NCI-H345 (cell line): ENCODE measurements at places on chromosomes 12 and 14.

GRCh38 chr12:121575952-121576625, 4.7 kb downstream of the KDM2B start:
- no peak for DNase-seq

- DNase-seq = peak; percentile 27
These were observed 129.4 kb downstream of the SCARB1 start for GRCh38 chr12:124734224-124734788.

DNA sequence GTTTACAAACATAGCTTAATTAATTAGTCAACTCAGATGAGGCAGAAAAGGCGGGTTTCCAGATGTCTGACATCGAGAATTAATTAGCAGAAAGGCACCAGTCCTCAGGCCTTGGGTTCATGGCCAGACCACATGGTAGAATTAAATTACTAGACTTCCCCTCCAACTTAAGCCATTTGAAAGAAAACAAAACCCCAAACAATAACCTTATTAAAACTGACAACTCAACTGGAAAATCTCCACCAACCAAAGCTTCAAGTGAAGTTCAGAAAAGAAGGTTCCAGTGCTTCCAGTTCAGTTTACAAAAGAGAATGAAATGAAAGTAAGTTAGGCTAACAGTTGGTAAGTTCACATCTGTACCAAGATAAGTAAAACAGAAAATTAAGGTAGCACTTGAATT, 349.5 kb downstream of the GRIN2B start:
- no peak for DNase-seq

- no peak for DNase-seq
These were observed 226.2 kb upstream of the LHX5 start for GRCh38 chr12:113697651-113698509.

DNA sequence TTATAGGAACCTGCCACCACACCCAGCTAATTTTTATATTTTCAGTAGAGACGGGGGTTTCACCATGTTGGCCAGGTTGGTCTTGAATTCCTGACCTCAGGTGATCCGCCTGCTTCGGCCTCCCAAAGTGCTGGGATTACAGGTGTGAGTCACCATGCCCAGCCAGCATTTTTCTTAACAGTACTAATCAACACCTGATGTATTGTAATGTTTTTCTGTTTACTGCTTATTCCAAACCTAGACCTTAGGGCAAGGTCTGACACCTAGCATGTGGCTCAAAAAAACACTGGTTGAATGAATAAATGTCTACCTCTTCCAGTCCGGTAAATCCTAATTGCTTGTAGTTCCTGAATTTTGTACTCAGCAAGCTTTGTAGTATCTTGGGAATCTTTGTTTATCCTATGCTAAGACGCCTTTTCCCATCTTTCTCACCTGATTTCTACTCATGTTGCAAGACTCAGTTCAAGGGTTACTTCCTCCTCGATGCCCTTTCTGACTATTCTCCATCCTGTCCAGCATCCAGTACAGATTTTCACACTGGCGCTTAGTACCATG, 2.8 kb downstream of the PAN2 start:
- no peak for DNase-seq
